ENCODE measurements at places on chromosomes 2 and 18.

GRCh38 chr2:192886636-192887035 lies 691.9 kb upstream of the TMEFF2 start:
- DNase-seq: no peak

- no peak for DNase-seq
These were observed 320.6 kb downstream of the ZNF516 start for GRCh38 chr18:76174451-76174850.

GRCh38 chr2:233387667-233388528 lies 33.6 kb downstream of the DGKD start:
- DNase-seq: no peak

- no peak for DNase-seq
These were observed 11.6 kb downstream of the CAPG start for GRCh38 chr2:85398426-85399182.

DNA sequence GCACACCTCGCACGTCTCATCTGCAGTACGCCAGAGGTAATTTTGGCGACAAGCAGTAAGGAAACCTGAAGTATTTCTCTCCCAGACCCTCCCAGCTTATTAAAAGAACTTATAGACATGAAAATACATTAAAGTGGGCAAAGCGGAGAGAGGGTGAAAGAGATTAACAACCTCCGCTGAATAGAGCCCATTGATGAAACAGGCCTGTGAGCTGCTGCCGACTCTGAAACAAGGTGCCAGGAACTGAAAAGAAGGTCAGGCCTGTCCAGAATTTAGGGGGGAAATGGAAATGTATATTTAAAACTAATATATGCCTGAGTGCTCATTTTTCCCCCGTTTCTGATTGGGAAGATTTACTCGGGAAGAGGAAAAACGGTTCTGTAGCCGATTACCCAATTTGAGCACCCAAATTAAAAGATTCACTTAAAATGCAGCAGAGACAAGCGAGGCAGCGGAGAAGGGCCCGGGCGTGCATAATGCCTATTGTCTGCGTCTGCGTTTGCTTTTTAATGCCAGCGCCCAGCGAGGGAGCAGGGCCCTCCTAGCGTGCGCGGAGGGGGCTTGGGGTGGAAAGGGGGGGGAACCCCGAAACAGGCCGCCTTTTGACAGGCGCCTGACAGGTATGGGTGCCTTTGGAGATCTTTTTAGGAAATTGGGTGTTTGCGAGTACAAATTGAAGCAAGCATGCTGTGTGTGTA lies 316.2 kb downstream of the GBX2 start:
- no peak for DNase-seq

DNA sequence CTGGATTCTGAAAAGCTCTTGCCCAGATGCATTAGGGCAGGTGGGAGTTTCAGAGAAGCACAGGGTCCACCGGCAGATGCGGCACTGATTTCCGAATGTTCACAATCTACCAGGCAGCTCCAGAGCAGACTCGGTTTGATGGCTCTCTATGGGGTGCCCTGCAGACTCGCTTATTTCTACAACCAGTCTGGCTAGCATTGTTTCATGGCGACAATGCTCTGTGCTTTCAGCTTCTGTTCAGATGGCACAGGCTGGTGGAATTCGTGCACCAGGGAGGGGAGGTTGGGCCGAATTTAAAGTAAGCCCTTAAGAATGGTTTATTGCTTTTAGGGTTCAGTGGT lies 9.9 kb downstream of the MYT1L start:
- no peak for DNase-seq

- no peak for DNase-seq
These were observed 188.7 kb downstream of the FTCDNL1 start for GRCh38 chr2:199662255-199662654.

GRCh38 chr2:157150747-157151146 lies 106.8 kb upstream of the GALNT5 start:
- DNase-seq: no peak

- DNase-seq: no peak
These were observed 2.5 kb downstream of the CABLES1 start for GRCh38 chr18:23137788-23138216.

DNA sequence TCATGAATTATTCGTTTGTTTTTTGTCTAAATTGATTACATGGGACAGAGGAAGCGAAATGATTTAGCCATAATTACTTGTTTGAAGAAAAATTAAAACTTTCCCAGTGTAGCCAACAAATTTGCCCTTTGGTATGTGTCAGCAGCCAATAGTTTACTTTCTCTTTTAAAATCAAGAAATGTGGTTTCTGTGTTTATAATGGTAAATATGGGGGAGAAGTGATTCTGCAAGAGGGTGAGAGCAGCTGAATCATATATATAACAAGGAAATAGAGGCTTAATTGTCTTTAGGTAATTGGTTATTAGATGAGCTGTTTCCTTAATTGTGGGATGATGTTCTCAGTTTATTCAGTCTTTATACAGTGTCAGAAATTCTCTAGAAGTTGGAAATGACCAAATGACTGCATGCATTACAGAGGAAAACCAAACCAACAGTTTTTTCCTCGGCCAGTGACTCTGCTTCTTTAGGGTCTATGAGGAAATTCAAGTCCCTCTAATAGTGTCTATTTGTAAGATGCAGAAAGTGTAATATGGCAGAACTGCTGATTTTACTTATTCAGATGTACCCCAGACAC lies 132.9 kb downstream of the AGPS start:
- DNase-seq: no peak

DNA sequence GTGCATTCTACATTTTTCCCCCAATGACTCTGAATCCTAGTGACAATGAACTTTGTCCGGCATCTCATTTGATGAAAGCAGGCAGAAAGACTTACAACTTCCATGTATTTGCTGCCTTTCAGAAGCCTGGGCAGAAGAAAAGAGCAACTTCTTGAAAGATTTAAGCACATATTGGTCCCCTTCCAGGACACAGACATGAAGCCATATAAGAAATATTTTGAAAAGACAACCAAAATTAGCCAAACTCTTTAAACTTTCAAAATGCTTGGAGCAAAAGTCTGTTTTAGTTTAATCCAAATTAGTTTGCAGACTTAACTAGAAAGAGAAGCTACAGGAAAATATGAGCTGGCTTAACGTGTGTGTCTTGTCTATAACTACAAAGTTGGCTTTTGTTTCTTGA lies 492.5 kb downstream of the NR4A2 start:
- no peak for DNase-seq

- no peak for DNase-seq
These were observed 9.0 kb upstream of the ONECUT2 start for GRCh38 chr18:57426187-57426586.

GRCh38 chr2:177885828-177886466 lies 186.6 kb downstream of the PDE11A start:
- no peak for DNase-seq

DNA sequence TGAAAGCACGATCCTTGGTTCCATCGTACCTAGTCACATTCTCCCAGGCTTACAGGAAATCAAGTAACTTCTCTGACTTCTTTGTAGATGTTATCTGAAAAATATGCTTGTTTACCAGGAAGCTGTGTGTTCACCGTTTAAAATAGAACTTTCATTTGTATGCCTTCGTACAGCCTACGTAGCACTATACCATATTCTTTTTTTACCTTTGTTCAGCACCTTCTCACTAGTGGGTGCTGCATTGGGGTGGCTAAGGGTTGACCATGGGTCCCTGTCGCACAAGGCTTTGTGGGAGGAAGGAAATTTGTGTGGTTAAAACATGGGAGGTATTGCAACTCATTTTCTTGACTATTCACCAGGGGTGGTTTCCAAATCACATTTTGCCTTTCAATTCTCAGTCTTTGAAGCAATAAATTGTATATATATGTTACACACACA lies 16.6 kb downstream of the MALT1 start:
- no peak for DNase-seq

- no peak for DNase-seq
These were observed 748.7 kb downstream of the BCL11A start for GRCh38 chr2:59804732-59805131.

DNA sequence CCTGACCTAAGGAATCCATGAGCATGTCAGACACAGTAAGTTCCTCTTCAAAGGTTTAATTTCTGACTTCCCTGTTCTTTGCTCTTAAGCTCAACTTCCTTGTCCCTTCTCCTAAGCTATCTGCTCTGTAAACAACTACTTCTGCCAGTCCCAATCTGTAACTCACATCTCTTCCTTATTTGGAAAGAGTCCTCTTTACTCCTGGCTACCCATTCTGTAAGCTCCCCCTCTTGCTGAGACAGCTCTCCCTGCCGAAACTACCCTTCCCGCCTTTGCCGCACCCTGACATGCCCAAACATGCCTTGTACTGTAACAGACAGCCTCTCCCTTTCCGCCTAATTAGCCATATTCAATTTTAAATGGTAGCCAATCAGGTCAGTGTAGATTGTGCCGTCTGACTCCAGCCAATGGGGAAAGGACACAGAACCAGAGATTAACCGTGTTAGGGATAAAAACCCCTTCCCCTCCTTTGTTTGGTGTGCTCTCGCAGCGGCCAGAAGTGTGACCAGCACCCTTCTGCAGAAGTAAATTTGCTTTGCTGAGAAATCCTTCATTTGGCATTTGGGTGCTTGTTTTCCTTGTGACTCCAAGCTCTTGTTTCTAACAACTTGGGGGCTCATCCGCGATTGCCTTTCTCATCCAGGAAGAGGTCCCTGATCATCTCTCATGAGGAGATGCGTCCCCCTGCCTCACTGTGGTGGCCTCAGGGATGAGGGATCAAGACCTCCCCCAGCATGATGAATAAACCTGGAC lies 49.0 kb downstream of the PIAS2 start:
- no peak for DNase-seq

DNA sequence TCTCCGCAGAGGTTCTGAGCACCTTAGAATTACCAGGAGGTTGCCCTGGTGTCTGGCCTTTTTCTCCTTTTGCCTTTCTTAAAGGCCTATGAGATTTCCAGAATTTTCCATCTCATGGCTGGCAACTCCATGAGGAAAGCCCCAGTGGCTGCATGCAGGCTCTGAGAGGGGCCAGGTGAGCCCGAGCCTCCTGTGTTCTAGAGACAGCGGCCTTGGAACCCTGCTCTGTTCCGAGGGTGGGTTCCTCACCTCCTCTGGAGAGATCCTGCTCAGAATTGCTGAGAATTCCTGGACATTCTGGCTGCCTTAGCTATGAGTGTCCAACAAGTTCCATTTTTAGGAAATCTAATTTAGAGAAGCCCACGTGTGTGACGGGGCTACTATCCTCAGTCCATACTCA lies 35.7 kb upstream of the HPCAL1 start:
- no peak for DNase-seq

DNA sequence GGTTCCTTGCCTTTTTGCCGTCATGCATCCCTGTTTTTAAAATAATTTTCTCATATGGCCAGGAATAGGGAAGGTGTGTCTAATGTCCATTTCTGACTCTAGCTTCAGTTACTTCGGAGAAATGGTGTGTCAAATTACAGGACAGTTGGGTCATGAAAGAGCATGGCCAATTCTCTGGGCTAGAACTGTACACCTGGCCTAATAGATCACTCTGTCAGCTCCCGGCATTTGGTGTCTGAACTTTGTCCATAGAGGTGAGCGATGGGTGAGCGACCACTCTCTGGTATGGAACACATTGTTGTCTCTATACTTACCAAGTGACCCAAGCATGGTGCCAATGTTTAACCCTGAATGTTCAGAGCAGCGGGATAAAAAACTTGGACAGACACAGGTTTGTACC lies 38.3 kb upstream of the ASB18 start:
- no peak for DNase-seq

- DNase-seq: no peak
These were observed 117.4 kb downstream of the LRATD1 start for GRCh38 chr2:14749884-14750283.

GRCh38 chr2:40540026-40540425 lies 88.1 kb upstream of the SLC8A1 start:
- no peak for DNase-seq

- no peak for DNase-seq
These were observed 157.2 kb downstream of the DDX1 start for GRCh38 chr2:15748736-15749323.

DNA sequence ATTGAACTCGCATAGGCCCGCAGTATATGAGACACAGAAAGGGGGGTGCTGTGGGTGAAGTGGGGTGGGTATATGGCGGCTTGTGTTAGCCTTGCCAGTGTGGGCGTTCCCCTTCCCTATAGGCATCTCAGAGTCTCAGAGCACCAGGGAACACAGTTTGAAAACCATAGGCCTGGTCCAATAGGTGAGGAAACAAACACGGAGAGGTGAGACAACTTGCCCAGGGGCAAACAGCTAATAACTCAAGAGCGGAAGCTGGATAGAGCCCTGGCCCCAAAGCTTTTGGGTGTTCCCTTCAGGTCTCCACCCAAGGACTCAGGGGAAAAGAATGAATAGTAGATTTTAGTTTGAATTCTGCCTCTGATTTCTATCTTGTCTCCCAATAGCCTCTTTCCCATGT lies 7.9 kb downstream of the LIPG start:
- no peak for DNase-seq

- DNase-seq: no peak
These were observed 6.9 kb downstream of the SCN7A start for GRCh38 chr2:166487171-166487570.

GRCh38 chr2:81835321-81836000 lies 1530.9 kb upstream of the LRRTM1 start:
- no peak for DNase-seq

- DNase-seq: no peak
These were observed 30.9 kb upstream of the EFEMP1 start for GRCh38 chr2:55954306-55955035.

- no peak for DNase-seq
These were observed 55.1 kb downstream of the CDH19 start for GRCh38 chr18:66548747-66549146.

GRCh38 chr2:25306777-25307368 lies 34.9 kb downstream of the DNMT3A start:
- no peak for DNase-seq

GRCh38 chr2:112163541-112163981 lies 25.4 kb downstream of the FBLN7 start:
- no peak for DNase-seq

DNA sequence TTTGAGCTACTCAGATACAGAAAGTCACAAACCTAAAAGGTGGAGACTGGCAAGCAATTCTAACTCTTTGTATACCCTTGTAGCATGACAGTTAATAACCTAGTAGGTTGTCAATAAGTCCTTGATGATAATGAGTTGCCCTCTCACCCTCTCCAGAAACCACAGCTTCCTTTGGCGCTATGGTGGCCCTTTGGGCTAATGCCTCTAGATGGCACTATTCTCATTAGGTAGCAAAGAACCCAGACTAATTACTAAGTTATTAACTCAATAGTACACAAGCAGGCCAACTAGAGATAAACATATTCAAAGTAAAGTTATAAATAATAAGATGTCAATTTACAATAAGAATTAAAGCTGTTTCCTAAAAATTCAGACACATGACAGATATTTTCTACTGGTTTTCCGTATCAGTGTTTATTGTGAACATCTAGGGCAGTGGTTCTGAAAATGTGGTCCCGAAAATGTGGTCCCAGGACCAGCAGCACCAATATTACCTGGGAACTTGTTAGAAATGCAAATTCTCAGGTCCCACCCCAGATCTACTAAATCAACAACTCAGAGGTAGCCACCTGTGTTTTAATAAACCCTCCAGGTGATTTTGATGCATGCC lies 41.1 kb downstream of the LDAH start:
- DNase-seq: no peak

DNA sequence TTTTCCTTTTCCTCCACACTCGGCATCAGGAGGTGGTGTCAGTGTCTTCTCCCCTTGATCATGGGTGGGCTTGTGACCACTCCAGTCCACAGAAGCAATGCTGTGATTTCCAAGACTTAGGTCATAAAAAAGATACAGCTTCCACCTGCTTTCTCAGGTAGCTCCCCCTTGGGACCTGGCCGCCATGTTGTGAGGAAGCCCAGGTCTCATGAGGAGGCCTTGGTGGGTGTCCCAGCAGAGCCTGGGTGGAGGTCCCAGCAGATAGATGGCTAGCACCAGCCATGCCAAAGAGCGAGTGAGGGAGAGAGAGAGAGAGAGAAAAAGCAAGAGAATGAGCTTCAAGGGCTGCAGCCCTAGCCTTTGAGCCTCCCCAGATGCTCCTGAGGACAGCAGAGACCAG lies 16.0 kb downstream of the SLC66A2 start:
- DNase-seq: no peak
